ENCODE measurements at places on chromosomes 12 and 14.

GRCh38 chr14:95659293-95659989, 26.8 kb upstream of the TCL1B start:
- no peak for DNase-seq

DNA sequence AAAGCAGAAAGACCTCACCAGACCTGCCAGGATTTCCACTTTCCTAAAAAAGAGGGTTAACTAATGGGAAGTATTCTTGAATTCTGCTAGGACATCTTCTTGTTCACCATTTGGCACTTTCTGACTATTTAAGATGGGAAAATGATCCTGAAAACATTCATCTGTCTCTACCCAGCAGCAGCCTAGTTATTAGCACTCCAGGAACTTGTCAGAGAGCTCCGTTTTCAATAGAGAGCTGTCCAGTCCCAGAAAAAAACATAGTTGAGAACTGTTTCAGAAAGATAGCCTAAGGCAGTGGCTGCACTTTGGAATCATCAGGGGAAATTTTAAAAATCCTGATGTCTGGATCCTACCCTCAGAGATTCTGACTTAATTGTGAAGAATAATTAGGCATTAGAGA, 22.1 kb upstream of the CEP83 start:
- no peak for DNase-seq

GRCh38 chr12:66999141-66999540, 270.0 kb upstream of the CAND1 start:
- no peak for DNase-seq

DNA sequence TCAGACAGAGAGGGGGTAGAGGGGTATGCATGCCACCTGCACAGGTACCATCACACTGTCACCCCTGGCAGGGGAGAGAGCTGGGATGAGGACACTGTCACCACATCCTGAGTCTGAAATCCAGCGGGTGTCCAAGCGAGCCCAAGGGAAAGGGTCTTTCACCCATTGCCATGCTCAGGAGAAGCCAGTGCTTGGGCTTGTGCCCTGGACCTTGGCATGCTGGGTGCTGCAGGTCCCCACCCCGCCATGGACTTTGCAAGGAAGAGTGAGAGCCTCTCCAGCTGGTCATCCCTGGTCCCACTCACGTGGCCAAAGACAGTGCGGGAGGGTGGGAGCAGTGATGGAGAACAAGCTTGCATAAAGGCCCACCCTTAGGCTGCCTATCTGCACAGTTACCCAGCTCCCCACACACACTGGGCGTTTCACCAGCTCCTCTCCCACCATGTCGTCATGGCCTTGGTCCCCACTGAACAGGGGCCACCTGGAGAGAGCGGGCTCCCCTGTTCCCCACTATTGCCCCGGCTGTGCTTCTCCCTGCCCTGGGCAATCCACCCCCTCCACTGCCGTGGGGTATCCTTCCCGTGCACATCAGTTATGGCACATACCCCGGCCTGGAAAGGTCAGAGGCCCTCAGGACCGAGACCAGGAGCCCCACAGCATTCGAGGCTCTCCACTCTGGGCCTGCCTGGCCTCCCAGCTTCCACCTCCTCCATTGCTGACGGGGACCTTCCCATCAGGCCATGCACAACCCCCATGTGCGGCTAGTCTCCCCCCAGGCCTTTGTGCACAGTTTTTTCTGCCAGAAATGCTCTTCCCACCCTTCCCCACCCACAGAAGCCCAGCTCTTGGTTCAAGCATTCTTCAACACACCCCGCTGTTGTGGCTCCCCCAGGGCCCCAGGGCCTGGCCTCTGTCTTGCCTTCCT, 58.6 kb upstream of the BCL11B start:
- no peak for DNase-seq

DNA sequence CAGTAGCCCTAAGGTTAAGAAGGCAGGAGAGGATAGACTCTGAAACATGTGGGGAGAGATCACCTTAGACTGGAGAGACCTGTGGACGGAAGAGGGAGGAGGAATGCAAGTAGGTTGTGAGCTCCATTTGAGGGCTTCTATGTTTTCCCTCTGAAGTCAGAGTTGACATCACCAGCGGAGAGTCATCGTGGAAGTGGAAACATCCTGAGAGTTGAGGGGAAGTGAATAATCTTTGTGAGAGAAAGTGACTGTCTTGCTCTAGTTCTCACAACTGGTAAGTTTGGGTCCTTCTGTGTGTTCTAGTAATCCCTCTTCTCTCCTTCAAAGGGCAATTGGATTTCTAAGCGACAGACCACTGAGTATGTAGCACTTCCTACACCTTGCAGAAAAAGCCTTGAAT, 103.6 kb upstream of the CCND2 start:
- no peak for DNase-seq

GRCh38 chr14:34722723-34723545, 8.5 kb upstream of the CFL2 start:
- DNase-seq, result no peak

- no peak for DNase-seq
Measured at GRCh38 chr12:109264943-109265650, 44.0 kb downstream of the FOXN4 start.

- no peak for DNase-seq
Measured at GRCh38 chr12:753611-754472, 1.5 kb downstream of the WNK1 start.

DNA sequence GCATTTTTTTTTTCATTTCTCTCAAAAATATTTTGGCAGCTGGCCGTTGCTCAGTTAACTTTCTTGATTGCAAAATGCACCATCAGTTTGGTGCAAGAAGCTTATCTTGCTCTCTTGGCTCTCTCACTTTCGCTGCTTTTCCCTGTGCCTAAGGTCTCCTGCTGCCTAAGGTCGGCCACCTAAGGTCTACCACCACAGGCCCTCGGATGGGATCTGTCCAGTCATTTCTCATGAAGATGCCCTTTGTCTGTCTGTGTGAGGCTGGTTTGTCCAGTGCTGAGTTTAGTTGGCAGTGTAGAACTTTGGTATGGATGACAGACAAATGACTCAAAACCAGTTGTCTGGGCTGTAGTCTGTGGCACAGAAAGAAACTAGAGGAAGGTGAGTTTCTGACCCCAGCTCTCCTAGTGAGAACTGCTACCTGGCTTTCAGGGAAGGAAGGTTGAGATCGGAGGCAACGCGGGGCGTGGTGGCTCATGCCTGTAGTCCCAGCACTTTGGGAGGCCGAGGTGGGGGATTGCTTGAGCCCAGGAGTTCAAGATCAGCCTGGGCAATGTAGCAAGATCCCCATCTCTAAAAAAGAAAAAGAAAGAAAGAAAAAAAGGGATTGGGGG, 2.6 kb downstream of the MLXIP start:
- DNase-seq, result no peak

DNA sequence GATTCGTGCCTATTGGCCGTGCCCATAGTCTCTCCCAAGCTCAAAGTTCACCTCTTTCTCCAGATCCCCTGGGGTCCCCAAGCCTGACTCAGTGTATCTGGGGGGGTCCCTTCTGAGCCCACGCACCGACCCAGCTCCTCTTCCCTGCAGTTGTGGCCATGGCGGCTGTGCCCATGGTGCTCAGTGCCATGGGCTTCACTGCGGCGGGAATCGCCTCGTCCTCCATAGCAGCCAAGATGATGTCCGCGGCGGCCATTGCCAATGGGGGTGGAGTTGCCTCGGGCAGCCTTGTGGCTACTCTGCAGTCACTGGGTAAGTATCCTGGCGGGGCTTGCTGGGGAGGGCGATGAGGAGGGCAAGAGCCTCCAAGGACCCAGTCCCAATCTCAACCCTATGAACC, 5.1 kb downstream of the IFI27 start:
- no peak for DNase-seq

DNA sequence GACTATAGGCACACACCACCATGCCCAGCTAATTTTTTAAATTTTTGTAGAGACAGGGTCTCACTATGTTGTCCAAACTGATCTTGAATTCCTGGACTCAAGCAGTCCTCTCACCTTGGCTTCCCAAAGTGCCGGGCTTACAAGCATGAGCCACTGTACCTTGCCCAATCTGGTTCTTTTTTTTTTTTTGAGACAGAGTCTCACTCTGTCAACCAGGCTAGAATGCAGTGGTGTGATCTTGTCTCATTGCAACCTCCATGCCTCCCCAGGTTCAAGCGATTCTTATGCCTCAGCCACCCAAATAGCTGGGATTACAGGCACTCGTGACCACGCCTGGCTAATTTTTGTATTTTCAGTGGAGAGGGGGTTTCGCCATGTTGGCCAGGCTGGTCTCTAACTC, 15.4 kb downstream of the MRPL42 start:
- DNase-seq, result no peak

- DNase-seq, result no peak
Measured at GRCh38 chr12:95207407-95207806, 9.9 kb downstream of the FGD6 start.

DNA sequence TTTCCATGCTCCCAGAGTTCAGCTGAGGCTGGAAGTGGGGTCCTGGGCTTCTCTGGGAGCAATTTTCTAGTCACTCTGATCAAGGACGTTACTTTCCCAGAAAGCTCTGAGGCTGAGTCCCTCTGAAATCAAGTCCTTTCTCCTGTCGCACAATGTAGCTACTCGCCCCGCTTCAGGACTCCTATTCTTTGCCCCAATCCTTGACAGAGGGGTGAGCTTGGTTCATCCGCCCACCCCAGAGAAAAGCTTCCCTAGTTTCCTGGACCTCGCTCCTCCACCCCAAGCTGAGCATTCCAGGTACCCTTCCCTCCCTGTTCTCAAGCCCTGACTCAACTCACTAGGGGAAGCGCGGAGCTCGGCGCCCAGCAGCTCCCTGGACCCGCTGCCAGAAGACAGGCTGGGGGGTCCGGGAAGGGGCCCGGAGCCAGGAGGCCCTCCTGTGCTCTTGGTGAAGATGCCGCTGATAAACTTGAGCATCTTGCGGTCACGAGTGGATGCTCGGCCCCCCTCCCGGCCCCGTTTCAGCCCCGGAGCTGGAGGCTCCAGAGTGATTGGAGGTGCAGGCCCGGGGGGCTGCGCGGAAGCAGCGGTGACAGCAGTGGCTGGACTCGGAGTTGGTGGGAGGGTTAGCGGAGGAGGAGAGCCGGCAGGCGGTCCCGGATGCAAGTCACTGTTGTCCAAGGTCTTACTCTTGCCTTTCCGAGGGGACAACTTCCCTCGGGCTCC, 1.6 kb downstream of the AGAP2 start:
- DNase-seq, result no peak

DNA sequence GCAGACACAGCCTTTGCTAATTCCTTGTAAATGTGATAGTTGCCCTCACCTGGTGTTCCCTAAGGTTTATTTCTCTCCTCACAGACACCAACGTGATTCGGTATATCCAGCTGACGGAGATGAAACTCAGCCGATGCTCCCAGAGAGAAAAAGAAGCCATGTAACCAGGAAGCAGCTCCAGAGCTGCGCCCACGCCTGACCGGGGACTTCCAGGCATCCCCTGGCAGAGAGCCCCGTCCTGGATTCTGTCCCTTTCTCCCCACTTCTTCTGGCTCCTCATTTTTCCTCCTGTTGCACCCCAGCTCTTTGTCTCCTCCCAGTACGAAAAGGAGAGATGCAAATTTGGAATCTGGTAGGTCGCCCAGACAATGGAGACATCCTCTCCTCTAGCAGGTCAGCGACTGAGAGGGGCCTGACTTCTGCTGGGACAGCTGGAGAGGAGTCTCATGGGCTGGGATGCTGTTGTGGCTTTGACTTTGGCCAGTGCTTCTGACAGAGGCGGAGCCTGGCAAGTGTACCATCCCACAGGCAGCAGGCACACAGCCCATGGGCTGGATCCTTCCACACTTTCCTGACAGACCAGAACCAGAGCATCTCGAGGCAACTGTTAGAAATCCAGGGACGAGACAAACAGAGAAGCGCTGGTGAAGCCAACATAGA, 29.4 kb downstream of the TTC9 start:
- DNase-seq, result no peak

DNA sequence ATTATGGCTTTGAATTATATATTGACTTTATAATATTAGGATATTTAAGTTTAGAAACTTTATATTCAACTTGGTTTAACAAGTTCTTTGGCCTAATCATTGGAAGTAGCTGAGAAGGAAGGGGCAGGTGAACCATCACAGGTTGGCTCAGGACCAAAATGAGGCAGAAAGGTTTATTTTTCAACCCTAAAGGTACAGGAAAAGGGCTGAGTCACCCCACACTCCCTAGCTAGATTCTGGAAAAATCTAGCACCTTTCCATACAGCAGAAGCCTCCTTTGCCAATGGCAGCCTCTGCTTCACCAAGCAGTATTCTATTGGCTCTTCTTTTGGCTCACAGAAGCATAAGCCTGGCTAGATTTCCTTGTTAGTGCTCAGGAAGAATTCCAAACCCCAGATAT, 19.3 kb upstream of the MED6 start:
- no peak for DNase-seq

- no peak for DNase-seq
Measured at GRCh38 chr14:106204063-106204462, 677.7 kb downstream of the TMEM121 start.

DNA sequence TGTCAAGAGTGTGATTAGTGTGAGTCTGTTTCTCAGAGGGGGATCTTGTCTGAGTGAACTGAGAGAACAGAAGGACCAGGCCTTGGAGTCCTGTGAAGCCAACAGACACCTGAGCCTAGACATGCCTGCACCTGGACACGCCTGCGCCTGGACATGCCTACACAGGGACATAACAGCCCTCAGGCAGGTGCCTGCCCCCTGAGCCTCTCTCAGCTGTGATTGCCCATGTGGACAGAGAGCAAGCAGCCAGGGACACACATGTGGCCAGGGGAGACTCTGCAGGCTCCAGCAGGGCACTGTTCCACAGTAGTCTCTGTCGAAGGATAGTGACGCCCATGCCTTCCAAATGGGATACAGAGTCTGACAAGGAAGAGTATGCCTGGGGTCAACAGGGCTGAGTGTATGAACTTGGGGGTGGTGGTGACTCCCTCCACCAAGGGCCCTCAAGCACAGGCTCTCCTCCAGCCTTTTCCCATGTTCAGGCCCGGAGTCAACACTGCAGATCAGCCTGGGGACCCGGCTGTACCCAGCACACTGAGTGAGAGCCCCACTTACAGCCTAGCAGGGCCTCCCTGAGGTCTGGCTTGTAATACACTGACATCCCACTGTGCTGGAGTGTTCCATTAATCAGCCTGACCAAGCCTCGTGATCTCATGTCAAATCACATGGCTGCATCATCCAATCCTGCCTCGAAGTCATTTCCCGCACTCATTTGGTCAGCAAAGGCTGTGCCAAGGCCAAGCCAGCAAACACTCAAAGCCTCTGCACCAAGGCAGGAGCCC, 173.0 kb downstream of the CALM1 start:
- no peak for DNase-seq

- no peak for DNase-seq
Measured at GRCh38 chr14:104550340-104550860, 29.2 kb upstream of the C14orf180 start.

DNA sequence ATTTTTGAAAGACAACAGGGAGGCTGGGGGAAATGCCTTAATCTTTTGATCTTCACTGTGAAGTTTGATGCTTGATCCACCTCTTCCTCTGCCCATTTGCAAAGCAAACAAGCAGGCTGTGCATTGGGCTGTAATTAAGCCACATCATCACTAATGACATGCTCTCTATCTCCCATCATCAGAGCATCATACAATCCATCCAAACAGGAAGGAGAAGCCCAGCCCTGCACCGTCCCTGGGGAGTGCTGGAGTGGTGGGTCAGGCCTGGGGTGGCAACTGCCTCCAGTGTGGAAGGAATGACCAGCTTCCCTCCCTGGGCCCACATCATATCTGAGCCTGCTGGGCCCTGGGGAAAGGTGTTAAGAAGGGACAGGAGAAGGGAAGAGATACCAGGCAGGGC, 6.9 kb upstream of the KRT74 start:
- no peak for DNase-seq

Data from cortex of kidney (tissue), 1 donor.